Karpas-422 (cell line): ENCODE measurements at places on chromosomes 5 and 9.
A peak's percentile ranks its signal among the peaks of the same experiment; 100 is the strongest.

- no peaks in the 10 kb centered on the region for H3K36me3 ChIP-seq
- H3K27ac ChIP-seq: no peak within 1 kb of the TSS
- DNase-seq: peak; percentile 95
- no peak within 1 kb of the TSS for H3K4me3 ChIP-seq
- no peaks in the 10 kb centered on the region for H3K27me3 ChIP-seq
These were observed at the start of gene RNF224 for GRCh38 chr9:137227054-137227852. RNF224 (plus strand) TSS chr9:137227502; CDS start chr9:137228336, 834 bp downstream.

DNA sequence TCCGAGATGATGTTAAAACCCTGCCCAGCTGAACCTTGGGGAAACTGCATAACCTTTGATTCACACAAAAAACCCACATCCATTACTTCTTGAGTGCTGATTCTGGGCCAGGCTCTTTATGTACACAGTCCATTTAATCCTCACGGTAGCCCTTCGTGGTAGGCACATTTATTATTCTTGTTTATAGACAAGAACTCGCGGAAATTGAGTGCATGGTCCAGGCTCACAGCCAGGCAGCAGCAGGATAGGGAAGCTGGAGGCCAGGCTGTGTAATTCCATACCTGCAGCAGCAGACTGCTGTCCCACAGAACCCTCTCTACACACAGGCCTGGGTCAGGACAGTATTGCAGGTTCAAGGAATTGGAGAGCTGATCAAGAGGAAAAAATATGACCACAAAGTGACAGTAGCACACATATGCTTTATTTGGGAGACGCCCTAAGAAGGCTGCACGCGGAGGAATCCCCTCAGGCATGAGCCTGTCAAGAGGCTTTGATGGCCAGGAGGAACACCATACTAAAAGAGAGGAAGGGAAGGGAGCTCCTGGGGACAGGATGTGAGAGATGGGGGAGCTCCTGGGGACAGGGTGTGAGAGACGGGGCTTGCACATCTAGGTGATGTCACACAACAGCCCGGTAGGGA, 28.4 kb upstream of the FAM120A start:
- DNase-seq: no peak
- H3K4me3 ChIP-seq: no peak overlapping the region
- H3K27ac ChIP-seq: no peak overlapping the region
- no peaks in the 10 kb centered on the region for H3K36me3 ChIP-seq
- no peaks in the 10 kb centered on the region for H3K4me1 ChIP-seq

- DNase-seq: no peak
- peaks cover 35% of the 10 kb centered on the region for H3K4me1 ChIP-seq
- H3K27me3 ChIP-seq: no peaks in the 10 kb centered on the region
- peaks cover 77% of the 10 kb centered on the region for H3K36me3 ChIP-seq
These were observed 3.4 kb downstream of the RPL37 start for GRCh38 chr5:40831346-40832210.

GRCh38 chr9:27348785-27349697, 52.1 kb upstream of the EQTN start:
- H3K27me3 ChIP-seq: no peaks in the 10 kb centered on the region
- H3K4me1 ChIP-seq: peaks cover 14% of the 10 kb centered on the region
- no peak overlapping the region for H3K4me3 ChIP-seq
- no peaks in the 10 kb centered on the region for H3K36me3 ChIP-seq
- DNase-seq: no peak

- no peaks in the 10 kb centered on the region for H3K36me3 ChIP-seq
- H3K4me3 ChIP-seq: no peak overlapping the region
These were observed 193.5 kb downstream of the GNA14 start for GRCh38 chr9:77454663-77455062.

- H3K4me1 ChIP-seq: no peaks in the 10 kb centered on the region
- no peak for DNase-seq
- H3K27ac ChIP-seq: no peak overlapping the region
- H3K36me3 ChIP-seq: no peaks in the 10 kb centered on the region
- H3K4me3 ChIP-seq: no peak overlapping the region
These were observed 56.3 kb upstream of the GPBP1 start for GRCh38 chr5:57117596-57117995.

- no peak for DNase-seq
- no peaks in the 10 kb centered on the region for H3K27me3 ChIP-seq
- no peak overlapping the region for H3K4me3 ChIP-seq
- peaks cover 10% of the 10 kb centered on the region for H3K4me1 ChIP-seq
These were observed 111.6 kb downstream of the WNK2 start for GRCh38 chr9:93295456-93296076.

- DNase-seq: no peak
- H3K4me1 ChIP-seq: no peaks in the 10 kb centered on the region
- H3K4me3 ChIP-seq: no peak overlapping the region
- H3K27me3 ChIP-seq: no peaks in the 10 kb centered on the region
- no peaks in the 10 kb centered on the region for H3K36me3 ChIP-seq
These were observed 64.7 kb downstream of the FGF1 start for GRCh38 chr5:142621227-142621626.
